GM19239 (cell line): ENCODE measurements at places on chromosomes 2 and 18.

GRCh38 chr2:98050070-98050469 lies 36.9 kb upstream of the VWA3B start:
- no peak for DNase-seq

GRCh38 chr2:220981926-220982325 lies 590.2 kb downstream of the EPHA4 start:
- no peak for DNase-seq

DNA sequence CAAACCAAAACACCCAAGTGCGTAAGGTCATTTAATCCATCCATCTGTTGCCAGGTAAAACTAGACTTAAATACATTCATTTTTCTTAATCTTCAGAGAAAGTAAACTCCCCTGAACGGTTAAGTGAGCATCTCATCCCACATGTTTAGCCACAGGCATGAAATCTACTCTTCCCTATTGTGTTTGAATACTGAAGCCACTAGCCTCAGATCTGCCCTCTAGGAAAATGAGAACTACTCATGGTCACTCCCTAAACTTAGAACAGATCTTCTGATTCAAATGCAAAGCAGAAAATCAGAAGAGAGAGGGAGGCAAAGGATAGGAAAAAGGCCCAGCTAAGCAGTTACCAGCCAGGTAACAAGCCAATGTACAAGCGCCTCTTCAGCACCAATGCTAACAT lies 7.1 kb downstream of the TMEM247 start:
- DNase-seq: no peak

DNA sequence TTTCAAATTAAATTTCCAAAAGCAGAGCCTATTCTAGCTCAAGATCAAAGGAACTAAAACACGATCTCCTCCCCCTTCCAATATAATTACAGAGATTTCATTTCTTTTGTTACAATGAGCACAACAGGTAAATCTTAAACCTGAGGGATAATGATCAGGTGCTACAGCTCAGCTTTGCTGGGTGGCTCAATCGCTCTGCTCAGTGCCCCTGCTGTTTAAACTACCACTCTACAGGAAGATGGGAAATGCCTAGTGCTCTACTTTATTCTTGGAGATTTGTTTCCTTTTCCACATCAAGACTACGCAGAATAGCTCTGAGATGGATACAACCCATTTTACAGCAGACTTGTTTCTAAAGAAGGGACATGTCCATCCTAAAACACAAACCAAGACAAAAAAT lies 162.3 kb downstream of the TCF4 start:
- no peak for DNase-seq

DNA sequence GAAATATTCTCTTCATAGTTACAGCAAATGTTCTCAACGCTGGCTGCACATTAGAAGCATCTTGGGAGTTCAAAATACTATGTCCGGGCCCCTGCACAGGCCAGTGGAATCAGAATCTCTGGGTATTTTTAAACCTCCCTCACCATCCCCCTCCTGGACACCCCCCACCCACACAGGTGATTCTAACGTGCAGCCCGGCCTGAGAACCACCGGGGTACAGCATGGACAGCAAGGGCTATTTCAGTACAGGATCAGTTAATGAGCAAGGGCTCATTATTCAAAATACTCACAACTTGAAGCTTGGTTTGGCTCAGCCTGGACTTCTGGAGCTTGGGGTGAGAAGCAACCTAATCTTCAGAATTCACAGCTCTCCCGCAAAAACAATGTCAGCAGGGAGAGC lies 31.4 kb downstream of the INO80C start:
- DNase-seq: no peak

GRCh38 chr2:147888680-147889079 lies 43.9 kb downstream of the ACVR2A start:
- no peak for DNase-seq

GRCh38 chr18:3110034-3110752 lies 97.2 kb upstream of the LPIN2 start:
- no peak for DNase-seq

GRCh38 chr2:75561566-75562512 lies 1.1 kb upstream of the EVA1A start:
- DNase-seq: no peak

DNA sequence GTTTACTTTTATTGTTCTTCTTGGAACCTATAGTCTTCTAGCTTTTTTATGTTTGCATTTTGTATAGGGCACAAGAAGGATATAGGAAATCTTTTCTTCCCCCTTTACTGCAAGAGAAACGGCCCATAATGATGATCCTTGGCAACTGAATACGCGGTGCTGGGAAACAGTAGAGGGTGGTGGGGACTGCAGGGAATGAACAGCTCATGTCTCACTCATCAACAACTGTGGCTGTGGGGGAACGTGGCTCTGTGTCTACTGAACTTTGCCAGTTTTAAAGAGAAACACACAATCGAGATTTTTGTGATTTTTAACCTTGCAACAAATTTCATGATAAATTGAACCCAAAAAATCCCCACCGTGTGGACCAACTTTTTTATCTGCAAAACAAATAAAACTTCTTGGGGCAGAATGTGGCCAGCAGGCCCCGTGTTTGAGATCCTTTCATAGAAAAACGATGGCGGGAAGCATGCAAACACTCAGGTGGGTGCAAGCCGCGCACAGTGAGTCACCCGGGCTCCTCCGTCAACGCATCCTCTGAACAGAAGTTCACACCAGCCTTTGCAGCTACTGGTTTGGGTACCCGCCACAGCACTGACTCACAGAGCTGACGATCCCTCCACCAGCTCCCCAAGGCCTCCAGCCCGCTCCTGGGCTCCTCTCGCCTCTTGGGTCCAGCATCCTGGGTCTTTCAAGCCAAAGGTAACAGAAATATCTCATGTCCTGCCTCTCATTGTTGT lies 149.3 kb downstream of the COL6A3 start:
- DNase-seq: no peak

- DNase-seq: no peak
Measured at GRCh38 chr18:79927607-79928562, 23.6 kb downstream of the SLC66A2 start.

DNA sequence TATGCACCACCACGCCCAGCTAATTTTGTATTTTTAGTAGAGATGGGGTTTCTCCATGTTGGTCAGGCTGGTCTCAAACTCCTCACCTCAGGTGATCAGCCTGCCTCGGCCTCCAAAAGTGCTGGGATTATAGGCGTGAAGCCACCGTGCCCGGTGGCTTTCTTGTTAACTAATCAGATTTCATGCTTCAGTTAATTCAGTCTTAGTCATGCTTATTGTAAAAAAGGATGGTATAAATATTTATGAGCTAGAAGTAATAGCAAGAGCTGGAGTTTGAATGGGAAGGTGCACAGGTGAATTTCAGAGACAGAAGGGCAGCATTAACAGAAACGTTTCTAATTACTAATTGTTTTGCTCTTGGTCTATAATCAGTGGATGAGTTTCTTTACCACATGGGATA lies 10.3 kb downstream of the GEMIN6 start:
- DNase-seq: no peak

- no peak for DNase-seq
Measured at GRCh38 chr2:157257312-157258252, at the start of gene GALNT5. GALNT5 (plus strand) TSS chr2:157257705; CDS start chr2:157258083, 378 bp downstream.

- DNase-seq: peak; percentile 43
Measured at GRCh38 chr18:45686891-45687611, 36.9 kb upstream of the SLC14A1 start.

GRCh38 chr2:232889876-232890401 lies 19.9 kb downstream of the SNORC start:
- DNase-seq: no peak

DNA sequence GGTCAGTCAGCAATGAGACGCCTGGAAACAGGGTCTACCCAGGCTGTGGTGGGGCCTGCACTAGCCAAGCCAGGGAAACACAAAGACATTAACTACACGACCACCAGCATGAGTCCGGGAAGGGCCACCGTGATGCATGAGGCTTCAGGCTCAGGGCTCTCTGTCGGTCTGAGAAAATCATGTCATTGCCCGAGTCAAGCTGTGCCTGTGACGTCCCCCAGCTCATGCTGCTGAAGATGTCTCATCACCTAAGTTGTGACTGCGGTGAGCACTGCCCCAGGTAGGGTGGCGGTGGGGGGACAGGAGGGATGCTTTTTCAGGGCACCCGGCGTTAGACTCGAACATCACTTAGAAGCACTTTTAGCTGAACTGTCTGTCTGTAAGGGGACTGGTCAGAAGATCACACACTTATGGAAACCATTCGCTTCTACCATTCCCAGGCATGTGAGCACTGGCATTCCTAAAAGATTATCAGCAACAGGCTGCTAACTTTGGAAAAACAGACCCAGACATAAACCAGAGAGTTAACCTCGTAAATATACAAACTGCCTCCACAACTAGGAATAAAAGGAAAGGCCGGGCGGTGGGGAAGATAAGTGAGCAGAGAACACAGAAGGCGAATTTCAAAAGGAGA lies 234.5 kb downstream of the HDAC4 start:
- no peak for DNase-seq

- DNase-seq: no peak
Measured at GRCh38 chr2:238075397-238075796, 14.6 kb downstream of the SCLY start.

DNA sequence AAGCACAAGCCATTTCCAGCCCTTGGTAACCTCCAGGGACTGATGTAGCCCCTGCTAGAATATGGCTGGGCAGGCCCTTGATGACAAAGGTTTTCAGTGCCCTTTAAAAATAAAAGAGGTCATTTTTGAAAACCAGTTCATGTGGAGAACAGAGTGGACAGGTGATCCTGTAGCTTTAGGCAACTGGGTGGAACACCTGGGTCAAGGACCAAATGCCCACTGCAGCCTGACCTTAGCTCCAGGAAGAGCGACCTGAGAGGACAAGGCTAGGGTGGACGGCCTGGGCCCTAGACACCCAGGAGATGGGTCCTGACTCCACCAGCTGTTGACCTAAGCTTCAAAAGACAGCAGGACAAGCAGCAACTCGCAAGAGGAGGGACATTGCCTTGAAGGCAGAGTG lies 116.6 kb downstream of the LIPG start:
- no peak for DNase-seq

- DNase-seq: peak; percentile 66
Measured at GRCh38 chr18:74499633-74500032, 3.5 kb downstream of the CNDP2 start.

- DNase-seq: no peak
Measured at GRCh38 chr2:144570566-144570965, 50.6 kb upstream of the ZEB2 start.

DNA sequence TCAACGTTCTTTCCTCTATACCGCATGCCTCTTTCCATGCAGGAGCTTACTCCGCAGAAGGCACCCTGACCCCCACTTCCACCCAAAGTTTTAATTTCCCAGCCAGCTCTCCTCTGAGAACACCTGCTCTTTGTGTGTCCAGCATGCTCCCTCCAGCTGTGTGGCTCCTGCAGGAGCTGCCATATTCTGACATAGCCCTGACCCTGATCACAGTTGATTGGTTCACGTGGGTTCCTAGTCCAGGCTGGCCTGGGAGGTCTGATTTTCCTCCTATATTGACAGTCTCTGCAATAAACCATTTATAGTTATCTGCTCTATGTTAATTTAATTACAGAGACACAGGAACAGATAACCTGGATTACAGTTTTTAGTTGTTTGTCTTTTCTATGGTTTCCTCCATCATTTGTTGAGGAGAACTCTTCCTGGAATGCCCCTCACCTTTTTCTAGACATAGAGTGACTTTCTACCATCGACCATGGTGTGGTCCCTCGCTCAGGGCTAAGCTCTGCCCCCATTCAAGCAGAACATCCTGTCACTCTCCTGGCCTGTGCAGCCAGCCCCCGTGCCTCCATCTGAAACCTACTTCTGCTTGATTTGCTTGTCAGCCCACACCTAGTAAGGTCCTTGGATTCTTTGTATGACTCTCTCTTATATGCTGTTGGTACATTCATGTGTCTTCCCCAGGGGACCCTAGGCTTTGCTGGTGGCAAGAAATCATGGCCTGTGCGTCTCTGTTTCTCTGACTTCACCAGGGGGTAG lies 231.5 kb downstream of the LPIN1 start:
- DNase-seq: no peak

DNA sequence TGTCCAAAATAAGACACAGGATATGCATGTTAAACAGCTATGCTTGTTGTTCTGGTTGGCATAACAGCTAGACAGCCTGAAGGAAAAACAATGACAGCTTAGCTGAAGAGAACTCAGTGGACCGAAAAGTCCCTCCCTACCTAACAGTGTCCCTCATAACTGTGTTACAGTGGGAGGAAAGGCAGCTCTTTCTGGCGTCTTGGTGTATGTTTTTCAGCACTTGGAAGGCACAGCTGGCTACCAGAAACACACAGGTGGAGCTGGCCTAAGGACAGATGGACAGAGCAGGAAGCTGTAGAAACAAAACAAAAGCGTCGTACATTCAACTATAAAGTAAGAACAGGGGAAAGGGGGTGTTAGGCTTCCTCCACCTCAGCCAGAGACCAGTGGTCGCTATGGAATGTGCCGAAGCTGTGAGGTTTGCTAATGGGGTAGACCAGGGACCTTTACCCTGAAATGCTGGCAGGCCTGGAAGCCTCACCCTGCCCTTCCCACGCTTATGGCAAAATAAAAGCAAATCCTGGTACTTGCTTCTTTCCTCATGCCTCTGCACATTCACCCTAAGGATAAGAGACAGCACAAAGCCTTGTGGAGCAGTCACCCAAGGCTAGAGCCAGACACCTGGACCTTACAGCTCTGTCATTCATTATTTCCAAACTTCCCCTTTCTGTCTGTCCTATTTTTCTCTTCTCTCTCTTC lies 103.5 kb upstream of the TRIB2 start:
- DNase-seq: no peak

DNA sequence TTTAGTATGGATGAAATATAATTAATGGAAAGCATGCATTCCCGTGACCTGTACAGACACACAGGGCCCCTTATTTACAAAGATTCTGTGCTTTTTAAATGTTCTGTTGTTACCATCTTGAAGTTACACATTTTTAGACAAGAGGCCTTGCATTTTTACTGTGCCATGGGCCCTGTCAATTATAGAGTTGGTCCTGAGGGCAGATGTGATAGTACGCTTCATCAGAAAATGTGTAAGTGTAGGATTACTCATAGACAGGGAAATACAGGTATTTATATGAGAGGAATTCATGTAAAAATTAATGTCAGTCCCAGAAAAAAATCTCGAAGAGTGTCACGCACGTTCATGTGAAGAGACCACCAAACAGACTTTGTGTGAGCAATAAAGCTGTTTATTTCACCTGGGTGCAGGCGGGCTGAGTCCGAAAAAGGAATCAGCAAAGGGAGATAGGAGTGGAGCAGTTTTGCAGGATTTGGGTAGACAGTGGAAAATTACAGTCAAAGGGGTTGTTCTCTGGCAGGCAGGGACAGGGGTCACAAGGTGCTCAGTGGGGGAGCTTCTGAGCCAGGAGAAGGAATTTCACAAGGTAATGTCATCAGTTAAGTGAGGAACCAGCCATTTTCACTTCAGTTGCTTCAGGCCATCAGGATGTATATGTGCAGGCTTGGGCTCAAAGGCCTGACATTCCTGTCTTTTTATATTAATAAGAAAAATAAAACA lies 12.2 kb upstream of the ALPK2 start:
- no peak for DNase-seq

DNA sequence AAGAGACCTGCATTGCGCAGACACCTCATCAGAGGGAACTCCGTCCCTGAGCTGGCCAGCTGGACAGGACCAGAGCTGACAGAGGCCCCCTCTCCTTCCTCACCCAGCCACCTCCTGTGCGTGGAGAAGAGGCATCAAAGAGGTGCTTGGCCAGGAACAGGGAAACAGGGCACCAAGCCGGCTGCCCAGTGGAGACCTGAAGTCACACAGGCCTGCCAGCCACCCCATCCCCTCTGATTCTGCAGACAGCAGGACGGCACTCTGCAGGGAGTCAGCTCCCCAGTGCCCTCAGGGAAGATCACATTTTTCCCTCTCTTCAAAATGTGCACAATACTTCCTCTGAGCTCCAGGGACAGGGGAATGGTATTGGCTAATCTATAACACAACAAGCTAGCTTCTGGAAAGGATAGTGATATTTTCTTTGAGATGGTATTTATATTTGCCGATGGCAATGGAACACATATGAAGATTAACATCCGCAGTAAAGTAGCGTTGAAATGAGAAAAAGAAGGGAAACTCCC lies 30.5 kb downstream of the SLC1A4 start:
- no peak for DNase-seq
